Endodermal cell (in vitro differentiated cells): ENCODE measurements at places on chromosomes 1 and 21. TPM values are rescaled to one million over a fixed set of nuclear protein-coding genes. Genes with fewer than 3 reads are reported as not detected.
A peak's percentile ranks its signal among the peaks of the same experiment; 100 is the strongest.

PLPPR4 gene
- total RNA-seq = not detected in 3 replicates

PGLYRP3 gene
- total RNA-seq = not detected in 3 replicates

- peak; percentile 80 for DNase-seq
Observed at GRCh38 chr1:46689356-46689755, 17.7 kb downstream of the TEX38 start.

MAP3K21 gene
- total RNA-seq = 12.8 to 15.4 TPM (median 14.6 TPM) in 3 replicates

GRCh38 chr1:205748403-205749233, 1.4 kb downstream of the NUCKS1 start:
- no peak for DNase-seq
